Neural progenitor cell (in vitro differentiated cells): ENCODE measurements at places on chromosomes 2 and 18. TPM values are rescaled to one million over a fixed set of nuclear protein-coding genes. Genes with fewer than 3 reads are reported as not detected.

- no peak overlapping the region for H3K4me3 ChIP-seq
- peak; percentile 18 for DNase-seq
- no peaks in the 10 kb centered on the region for H3K27me3 ChIP-seq
- no peaks in the 10 kb centered on the region for H3K36me3 ChIP-seq
Observed at GRCh38 chr2:59585655-59586054, 967.8 kb downstream of the BCL11A start.

The TTR gene
- 1.8 TPM in 1 of 2 replicates, not detected in the other for total RNA-seq

DNA sequence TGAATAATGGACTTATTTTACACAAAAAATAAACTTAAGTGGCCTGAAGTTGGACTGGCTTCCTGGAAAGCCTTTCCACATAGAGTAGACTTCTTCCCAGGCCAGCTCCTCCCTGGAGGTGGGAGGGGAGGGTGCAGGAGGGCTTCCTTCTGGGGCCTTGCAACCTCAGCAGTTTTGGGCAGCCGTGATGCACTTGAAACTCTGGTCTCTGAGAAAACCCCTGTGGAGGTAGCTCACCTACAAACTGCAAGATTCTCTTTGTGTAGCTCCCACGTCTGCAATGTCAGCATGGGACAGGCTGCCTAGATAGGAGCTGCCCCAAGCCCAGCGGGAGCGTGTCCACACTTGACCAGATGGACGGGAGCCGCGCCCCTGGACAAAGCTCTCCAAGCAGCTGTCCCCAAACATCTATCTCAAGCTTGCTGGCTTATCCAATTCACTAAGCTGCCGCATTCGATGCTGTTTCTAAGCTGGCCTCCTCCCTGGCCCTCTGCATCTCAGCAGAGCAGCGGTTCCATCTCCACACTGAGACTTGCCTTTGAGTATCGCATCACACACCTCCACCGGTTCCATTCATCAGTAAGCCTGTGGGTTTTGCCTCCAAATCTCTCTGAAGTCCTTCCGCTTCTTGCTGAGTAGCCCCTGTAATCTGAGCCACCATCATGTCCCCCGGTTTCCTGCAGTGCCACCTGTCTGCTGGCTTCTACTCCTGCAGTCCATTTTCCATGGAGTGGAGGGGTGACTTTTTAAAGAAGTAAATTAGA lies 1.6 kb upstream of the LPIN1 start:
- peak; percentile 75 for DNase-seq
- no peaks in the 10 kb centered on the region for H3K27me3 ChIP-seq
- no peaks in the 10 kb centered on the region for H3K36me3 ChIP-seq
- peaks cover 25% of the 10 kb centered on the region for H3K4me1 ChIP-seq
- no peak overlapping the region for H3K27ac ChIP-seq

DNA sequence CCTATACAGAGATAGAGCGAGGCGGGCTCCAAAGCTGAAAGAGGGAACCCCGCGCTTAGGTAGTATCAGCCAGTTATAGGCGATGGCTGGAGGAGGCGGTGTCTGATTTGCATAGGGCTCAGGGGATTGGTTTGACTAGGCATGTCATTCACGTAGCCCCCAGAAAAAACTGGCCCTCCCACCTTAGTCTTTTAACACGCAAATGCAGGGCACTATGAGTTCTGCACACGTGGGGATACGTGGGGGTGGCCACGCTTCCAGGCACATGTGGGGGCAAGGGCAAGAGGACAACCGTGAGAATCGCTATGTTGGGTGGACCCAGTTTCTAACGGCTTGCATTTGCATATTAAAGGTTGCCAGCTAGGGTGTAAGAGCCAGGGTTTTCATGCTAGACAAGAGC lies 56.7 kb upstream of the MSTN start:
- H3K4me1 ChIP-seq, result no peaks in the 10 kb centered on the region
- H3K27ac ChIP-seq, result no peak overlapping the region
- no peaks in the 10 kb centered on the region for H3K36me3 ChIP-seq

The REG3G gene
- total RNA-seq, result not detected in 2 replicates

- H3K36me3 ChIP-seq, result no peaks in the 10 kb centered on the region
- H3K4me3 ChIP-seq, result no peak overlapping the region
- no peak overlapping the region for H3K27ac ChIP-seq
- DNase-seq, result no peak
- H3K4me1 ChIP-seq, result peaks cover under 1% of the 10 kb centered on the region
Observed at GRCh38 chr2:121329786-121330185, 44.8 kb upstream of the TFCP2L1 start.
